Cerebellum (tissue), 4 donors: ENCODE measurements at places on chromosomes 2 and 18. TPM values are rescaled to one million over a fixed set of nuclear protein-coding genes. Genes with fewer than 3 reads are reported as not detected.

DNA sequence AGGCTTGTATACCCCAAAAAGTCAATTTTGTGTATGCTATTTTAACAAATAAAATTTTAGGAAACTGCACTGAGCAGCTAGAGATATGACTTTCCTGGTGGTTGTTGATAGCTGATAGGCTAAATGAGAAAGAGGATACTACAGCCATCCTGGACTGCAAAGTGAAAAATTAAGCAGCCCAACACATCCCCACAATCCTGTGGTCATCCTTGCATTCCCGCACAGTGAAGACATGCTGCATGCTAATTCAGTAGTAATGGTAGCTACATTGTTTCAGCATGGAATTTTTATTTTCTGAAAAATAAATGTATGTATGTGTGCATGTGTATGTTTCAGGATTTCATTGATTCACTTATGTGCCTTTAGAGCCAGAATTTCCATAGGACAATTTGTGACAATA is 124.2 kb upstream of the CCDC68 start:
- DNase-seq, result no peak

DNA sequence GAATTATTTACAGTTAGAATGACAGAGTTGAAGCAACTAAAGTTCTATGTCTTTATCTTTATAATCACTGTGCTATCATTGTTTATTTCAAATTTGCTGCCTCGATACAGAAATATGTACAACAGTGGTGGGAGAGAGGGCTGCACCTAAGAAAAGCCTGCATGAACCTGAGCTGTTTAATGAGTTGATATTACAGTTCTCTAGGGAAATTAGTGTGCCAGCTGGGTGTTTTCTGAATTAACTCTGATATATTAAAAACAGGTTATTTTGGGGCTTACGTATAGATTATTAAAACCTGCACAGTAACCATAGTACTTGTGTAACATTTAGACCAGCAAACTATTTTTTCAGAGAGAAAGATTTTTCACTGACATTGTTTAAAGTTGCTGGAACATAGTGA is 750.5 kb upstream of the DDX18 start:
- no peak for DNase-seq

DNA sequence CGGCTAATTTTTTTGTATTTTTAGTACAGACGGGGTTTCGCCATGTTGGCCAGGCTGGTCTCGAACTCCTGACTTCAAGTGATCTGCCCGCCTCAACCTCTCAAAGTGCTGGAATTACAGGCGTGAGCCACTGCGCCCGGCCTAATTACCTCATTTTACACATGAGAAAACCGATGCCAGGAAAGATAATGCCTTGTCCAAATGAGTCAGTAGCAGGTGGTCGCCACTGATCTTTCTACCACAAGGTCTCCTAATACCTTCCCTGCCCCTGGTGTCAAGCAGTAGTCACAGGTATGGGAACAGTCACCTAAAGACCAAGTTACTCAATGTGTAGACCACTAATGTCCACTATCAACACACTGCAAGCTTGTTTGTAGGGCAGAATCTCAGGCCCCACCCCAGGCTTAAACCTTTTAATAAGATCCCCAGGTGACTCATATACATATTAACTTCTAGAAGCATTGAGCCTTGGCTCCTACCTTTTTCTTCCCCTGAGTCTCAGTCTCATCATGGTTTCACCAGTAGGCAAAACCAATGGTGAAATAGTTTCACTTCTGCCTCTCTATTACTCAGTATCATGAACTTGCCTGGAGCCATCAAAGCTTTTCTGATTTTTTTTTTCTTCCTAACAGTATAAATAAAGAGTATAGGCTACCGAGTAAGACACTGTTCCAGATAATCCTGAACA is 6.9 kb upstream of the EPB41L5 start:
- DNase-seq, result no peak

The CPO gene
- total RNA-seq, result not detected

The MPPE1 gene
- total RNA-seq, result 21.6 TPM

DNA sequence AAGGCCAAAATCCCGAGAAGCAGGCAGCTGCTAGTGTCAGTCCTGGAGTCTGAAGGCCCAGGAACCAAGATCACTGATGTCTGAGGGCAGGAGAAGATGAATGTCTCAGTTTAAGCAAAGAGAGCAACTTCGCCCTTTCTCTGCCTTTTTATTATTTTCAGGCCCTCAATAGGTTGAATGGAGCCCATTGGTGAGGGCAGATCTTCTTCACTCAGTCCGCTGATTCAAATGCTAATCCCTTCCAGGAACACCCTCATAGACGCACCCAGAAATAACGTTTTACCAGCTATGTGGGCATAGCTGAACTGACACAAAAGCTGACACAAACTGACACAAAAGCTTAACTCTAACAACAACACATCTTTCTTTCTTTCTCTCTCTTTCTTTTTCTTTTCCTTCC is 78.0 kb upstream of the KCNJ3 start:
- no peak for DNase-seq
